T-helper 2 cell (primary cell): ENCODE measurements at places on chromosomes 11 and 22.

GRCh38 chr22:28052825-28053269, 133.8 kb upstream of the PITPNB start:
- no peak for DNase-seq

DNA sequence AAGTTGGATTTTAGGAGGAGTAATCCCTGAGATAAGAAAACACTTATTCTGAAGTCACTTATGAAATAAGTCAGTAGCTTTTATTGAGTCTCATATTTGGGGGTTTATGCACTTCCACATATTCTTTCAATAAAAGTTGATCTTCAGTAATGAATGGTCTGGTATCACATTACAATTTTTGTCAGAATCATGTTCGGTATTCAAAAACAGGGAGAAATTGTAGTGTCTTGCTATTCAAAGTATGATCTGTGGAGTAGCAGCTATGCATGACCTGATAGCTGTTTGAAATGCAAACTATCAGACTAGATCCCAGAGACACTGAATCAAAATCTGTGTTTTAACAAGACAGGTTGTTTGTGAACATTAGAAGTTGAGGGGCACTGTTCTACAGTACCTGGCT, 857.6 kb downstream of the METTL15 start:
- no peak for DNase-seq

- no peak for DNase-seq
These were observed 1.6 kb downstream of the SPI1 start for GRCh38 chr11:47376525-47377371.

- DNase-seq, result no peak
These were observed at the start of gene MMP26 for GRCh38 chr11:4704054-4704789. Gene MMP26, plus strand, starts transcription at chr11:4704784.

- DNase-seq, result no peak
These were observed 713.1 kb upstream of the ARHGAP42 start for GRCh38 chr11:99973993-99974392.

GRCh38 chr11:112042161-112042960, 17.2 kb downstream of the DLAT start:
- no peak for DNase-seq
